ENCODE measurements at places on chromosomes 2 and 18.

DNA sequence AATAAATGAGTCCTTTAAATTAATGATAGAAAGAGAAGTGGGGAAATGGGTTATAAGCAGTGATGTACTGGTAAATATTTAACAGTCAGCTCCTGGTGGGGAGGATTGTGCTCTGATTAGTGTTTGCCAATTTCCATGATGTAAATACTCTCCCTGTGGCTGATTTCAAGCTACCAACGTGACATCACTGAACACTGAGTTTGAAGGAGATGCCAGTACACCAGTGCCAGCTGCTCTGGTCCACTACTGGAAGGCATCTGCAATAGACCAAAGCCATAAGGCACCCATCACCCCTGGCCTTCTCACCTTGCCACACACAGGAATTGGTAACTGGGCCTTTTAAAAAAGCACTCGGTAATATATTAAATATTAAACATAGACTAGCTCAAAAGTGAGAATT lies 77.7 kb downstream of the TGOLN2 start:
- DNase-seq, result no peak

- no peak for DNase-seq
Measured at GRCh38 chr2:49936965-49937364, 782.6 kb upstream of the FSHR start.

DNA sequence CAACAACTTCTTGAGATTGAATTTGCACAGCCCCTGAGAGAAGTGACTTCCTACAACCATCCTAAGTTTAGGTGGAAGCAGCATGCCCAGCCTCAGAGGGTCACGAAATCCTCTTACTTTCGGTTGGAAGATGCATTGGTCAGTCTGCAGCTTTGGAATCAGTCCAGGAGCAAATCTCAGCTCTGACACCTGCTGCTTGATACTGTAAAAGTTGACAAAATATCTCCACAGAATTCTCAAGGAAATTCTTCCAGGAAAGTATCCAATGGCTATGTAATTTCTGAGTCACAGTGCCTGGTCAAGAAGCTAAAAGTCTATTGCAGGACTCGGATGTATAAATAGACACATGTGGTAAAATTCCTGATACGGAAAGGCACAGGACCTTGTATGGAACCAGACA lies 414.5 kb upstream of the GYPC start:
- no peak for DNase-seq

DNA sequence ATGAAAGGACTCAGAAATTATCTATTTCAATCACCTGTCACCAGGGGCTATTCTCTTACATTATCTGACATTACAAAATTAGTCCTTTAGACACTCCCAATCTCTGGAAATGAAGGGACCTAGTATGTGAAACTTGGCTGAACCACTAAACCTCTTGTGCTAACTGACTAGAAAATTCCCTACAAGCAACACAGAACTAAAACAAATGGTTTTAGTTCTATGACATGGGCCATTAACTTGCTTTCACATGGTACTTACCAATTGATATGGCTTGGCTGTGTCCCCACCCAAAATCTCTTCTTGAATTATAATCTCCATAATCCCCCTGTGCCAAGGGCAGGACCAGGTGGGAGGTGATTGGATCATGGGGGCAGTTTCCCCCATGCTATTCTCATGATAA lies 16.6 kb downstream of the SERPINE2 start:
- DNase-seq, result no peak

DNA sequence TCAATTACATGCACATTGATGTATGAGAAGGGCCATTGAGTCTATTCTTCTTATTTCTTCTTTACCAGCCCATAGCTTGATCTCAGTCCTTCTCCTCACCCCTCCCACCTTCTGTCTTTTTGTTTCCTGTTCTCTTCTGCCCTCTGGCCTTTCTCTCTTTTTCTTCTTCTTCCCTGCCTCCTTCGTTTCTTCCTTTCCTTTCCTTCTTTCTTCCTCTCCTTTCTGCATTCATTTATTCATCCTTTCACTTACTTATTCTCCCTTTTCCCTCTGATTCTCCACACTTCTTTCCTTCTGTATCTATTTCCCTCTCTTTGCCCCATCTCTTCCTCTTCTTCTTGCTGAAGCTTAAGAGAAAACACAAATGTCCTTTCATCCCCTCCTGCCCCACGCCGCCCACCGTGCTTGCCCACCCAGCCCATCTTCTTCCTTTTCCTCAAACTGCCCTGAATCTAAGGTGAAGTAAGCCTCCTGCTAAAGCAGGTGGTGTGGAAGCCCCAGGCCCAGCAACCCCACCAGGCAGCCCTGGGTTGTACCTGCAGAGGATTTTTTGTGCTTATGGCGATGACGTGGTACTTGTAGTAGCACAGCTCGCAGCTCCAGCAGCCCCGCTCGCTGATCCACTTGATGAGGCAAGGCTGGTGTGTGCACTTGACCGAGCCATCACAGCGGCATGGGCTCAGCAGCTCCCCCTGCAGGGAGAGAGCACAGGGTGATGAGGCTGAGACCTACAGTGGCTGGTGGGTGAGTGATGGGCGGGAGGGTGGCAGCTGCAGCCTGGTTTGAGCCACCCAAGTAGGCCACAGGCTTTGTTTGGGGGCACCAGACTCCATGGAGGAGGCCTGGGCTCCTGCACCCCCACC lies 89.0 kb downstream of the MARCHF4 start:
- DNase-seq, result peak; percentile 64

- DNase-seq, result no peak
Measured at GRCh38 chr2:133364636-133365035, 203.6 kb downstream of the NCKAP5 start.

DNA sequence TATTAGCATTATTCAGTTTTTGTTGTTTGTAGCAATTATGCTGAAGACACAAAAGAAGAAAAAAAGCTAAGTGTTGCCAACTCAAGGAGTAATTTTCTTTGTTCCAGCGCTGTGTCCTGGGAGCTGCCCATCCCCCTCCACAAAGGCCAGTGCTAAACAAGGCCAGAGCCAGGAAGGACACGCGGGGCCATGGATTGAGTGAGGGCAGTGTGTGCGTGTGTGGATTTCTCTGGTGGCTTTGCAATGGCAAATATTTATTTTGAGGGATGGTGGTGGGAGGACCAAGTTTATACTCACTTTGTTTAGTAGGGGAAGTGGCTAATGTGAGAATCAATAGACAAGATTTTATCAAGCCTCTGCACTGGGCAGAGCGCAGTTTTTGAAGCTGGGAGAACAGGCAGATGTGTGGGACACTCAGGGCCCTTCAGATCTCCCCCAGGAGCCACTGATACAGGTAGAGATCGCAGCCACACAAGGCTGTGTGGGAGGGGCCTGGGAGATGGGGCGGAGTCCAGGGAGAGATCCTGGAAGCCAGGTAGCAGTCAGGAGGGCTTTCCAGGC lies 11.4 kb downstream of the AGAP1 start:
- DNase-seq, result no peak

Data from OCI-M1 (cell line).